ENCODE measurements at places on chromosomes 4 and X. TPM values are rescaled to one million over a fixed set of nuclear protein-coding genes. Genes with fewer than 3 reads are reported as not detected.

Gene CT47B1
- total RNA-seq, result not detected

Gene MAGEA6
- not detected for total RNA-seq

Gene LEF1
- total RNA-seq, result 67.2 TPM

Gene SCML2
- total RNA-seq, result 6.1 TPM

Gene GATA1
- total RNA-seq, result not detected

- H3K4me1 ChIP-seq, result no peaks in the 10 kb centered on the region
- DNase-seq, result no peak
- peaks cover 6% of the 10 kb centered on the region for H3K36me3 ChIP-seq
Measured at GRCh38 chr4:40152637-40153036, 44.2 kb upstream of the RHOH start.

DNA sequence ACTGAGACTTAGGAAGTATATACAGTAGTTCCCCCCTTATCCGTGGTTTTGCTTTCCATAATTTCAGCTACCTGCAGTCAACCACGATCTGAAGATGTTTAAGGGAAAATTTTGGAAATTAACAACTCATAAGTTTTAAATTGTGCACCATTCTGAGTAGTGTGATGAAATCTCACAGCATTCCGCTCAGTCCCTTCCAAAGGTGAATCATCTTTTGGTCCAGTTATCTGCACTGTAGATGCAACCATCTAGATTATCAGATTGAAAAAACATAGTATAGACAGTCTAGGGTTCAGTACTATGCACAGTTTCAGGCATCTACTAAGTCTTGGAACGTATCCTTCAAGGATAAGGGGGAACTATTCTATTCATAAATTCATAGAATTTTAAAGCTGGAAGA lies 109.0 kb downstream of the ANXA3 start:
- no peaks in the 10 kb centered on the region for H3K36me3 ChIP-seq
- no peaks in the 10 kb centered on the region for H3K27me3 ChIP-seq
- no peak for DNase-seq
- no peaks in the 10 kb centered on the region for H3K4me1 ChIP-seq
- no peak overlapping the region for H3K4me3 ChIP-seq
- no peak overlapping the region for H3K27ac ChIP-seq

DNA sequence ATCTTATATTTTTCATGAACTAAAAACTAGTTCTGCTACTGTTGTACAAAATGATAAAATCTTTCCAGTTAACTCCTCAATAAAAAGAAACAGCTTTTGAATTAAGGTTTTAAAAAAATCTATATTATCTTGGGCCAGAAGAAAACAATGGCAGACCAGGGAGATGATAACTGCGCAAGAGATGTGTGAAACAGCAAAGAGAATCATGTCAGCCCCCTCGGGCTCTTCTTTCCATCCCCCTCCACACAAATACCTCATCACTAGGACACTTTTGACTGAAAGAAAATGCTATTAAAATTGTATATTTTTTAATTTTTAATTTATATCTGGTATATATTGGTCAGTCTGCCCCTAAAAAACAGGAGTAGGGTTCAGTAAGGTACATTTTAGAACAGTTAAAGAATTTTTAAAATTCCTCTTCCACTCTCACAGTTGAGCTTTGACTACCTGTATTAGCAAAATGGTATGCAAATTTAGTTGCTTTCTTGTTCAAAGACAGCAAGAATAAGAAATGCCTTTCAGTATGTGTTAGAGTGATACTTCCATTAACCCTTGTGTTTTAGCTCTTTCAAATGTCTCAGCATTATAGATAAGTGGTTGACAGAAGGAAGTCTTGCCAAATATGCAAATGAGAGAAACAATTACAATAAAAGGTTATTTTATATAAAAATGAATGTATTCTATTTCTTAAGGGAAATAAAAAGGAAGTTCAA lies 36.4 kb upstream of the LCORL start:
- no peaks in the 10 kb centered on the region for H3K27me3 ChIP-seq
- no peaks in the 10 kb centered on the region for H3K4me1 ChIP-seq
- DNase-seq, result no peak
- no peaks in the 10 kb centered on the region for H3K36me3 ChIP-seq
- H3K27ac ChIP-seq, result no peak overlapping the region
- no peak overlapping the region for H3K4me3 ChIP-seq

GRCh38 chrX:74449937-74450330 lies 28.6 kb downstream of the SLC16A2 start:
- no peak overlapping the region for H3K27ac ChIP-seq
- no peaks in the 10 kb centered on the region for H3K4me1 ChIP-seq
- DNase-seq, result peak; percentile 10
- no peaks in the 10 kb centered on the region for H3K36me3 ChIP-seq
- no peak overlapping the region for H3K4me3 ChIP-seq

GRCh38 chr4:81807386-81807785 lies 335.7 kb upstream of the RASGEF1B start:
- H3K27me3 ChIP-seq, result no peaks in the 10 kb centered on the region
- no peaks in the 10 kb centered on the region for H3K4me1 ChIP-seq
- no peak for DNase-seq
- H3K36me3 ChIP-seq, result no peaks in the 10 kb centered on the region

- no peak overlapping the region for H3K4me3 ChIP-seq
- no peaks in the 10 kb centered on the region for H3K36me3 ChIP-seq
- H3K27ac ChIP-seq, result peak overlapping the region; percentile 21
- no peak for DNase-seq
Measured at GRCh38 chr4:62410371-62411003, 1210.4 kb downstream of the ADGRL3 start.

DNA sequence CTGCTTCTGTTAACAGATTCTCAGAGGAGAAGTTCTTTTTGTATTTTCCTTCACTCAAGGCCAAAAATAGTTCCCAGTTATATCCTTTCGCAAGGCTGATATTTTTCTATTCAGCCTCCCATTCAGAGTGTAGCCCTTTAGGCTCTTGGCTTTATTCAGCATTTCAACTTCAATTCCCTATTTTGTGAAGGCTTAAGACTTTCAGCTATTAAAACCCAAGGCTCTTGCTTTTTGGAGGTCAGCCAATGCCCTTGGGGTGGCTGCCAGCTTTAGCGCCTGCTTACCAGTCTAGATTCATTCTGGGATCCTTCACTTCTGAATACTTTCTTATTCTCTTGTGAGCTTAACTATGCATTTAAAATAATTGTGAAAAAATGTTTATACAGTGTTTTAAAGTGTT lies 57.3 kb upstream of the ADGRA3 start:
- no peaks in the 10 kb centered on the region for H3K4me1 ChIP-seq
- no peak overlapping the region for H3K4me3 ChIP-seq
- H3K27me3 ChIP-seq, result no peaks in the 10 kb centered on the region
- H3K27ac ChIP-seq, result no peak overlapping the region
- no peaks in the 10 kb centered on the region for H3K36me3 ChIP-seq

GRCh38 chr4:126733301-126733700 lies 899.5 kb upstream of the INTU start:
- H3K4me1 ChIP-seq, result no peaks in the 10 kb centered on the region
- H3K4me3 ChIP-seq, result no peak overlapping the region
- H3K27ac ChIP-seq, result no peak overlapping the region
- H3K36me3 ChIP-seq, result no peaks in the 10 kb centered on the region

- no peak overlapping the region for H3K4me3 ChIP-seq
- peak; percentile 20 for DNase-seq
- no peak overlapping the region for H3K27ac ChIP-seq
- H3K27me3 ChIP-seq, result no peaks in the 10 kb centered on the region
- H3K36me3 ChIP-seq, result no peaks in the 10 kb centered on the region
Measured at GRCh38 chr4:184382189-184382846, 92.0 kb downstream of the IRF2 start.
